ENCODE measurements at places on chromosomes 7 and 10.

- DNase-seq, result no peak
Measured at GRCh38 chr7:6546498-6547251, 4.6 kb downstream of the GRID2IP start.

- DNase-seq, result no peak
Measured at GRCh38 chr7:94177441-94177840, 173.3 kb upstream of the BET1 start.

DNA sequence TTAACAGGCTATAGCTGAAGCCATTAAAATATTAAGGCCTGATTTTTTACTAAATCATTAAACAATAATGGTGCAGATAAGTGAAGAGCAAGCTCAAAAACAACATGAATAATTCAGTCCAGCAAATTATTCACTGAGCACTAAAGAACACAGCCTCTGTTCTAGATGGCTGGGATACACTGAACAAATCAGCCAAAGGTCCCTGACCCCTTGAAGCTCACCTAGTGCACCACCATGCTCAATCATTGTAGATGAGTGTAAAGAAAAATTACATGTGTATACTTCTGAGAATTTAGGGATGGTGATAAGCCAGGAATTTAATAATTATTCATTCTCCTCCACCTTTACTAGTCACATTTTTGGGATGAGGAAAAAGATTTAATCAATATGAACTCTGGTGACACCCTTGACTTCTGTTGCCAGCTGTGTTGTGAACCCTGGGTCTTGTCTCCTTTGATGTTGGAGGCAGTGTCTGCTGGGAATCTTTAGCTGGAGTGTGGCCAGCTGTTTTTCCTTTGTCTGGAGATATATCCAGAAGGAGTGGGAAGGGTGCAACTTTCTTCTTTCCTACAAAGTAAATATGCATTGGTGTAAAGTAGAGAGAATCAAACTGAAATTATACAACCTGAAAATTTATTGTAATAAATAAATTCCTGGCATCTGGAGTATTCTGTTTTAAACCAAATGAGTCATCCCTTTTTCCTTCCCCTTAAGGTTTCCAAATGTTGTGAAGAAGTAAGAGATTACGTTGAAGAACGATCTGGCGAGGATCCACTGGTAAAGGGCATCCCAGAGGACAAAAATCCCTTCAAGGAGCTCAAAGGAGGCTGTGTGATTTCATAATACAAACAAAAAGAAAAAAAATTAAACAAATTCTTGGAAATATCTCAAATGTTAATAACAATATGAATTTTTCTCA is 4.0 kb downstream of the GNGT1 start:
- DNase-seq, result no peak

GRCh38 chr10:73997461-73997786 is 492 bp upstream of the VCL start:
- DNase-seq, result no peak

- no peak for DNase-seq
Measured at GRCh38 chr7:137816696-137817320, 30.0 kb downstream of the DGKI start.

DNA sequence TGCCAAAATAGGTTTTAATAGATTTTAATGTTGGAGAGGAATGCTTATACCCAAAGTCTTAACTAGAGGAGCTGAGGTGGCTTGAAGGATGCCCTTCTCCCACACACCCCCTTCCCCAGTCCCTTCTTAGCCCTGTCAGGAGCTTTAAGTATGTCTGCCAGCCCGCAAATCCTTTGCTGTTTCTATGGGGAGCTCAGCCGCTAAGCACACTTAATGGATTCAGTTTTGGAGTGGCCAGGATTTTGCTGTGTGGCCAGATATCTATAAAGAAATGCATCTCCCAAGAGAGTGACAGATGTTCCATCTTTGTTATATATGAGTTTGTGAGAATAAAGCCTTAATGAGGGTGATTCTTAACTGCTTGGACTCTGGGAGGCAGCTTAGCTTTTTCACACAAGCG is 152.9 kb upstream of the ZNF32 start:
- DNase-seq, result no peak

DNA sequence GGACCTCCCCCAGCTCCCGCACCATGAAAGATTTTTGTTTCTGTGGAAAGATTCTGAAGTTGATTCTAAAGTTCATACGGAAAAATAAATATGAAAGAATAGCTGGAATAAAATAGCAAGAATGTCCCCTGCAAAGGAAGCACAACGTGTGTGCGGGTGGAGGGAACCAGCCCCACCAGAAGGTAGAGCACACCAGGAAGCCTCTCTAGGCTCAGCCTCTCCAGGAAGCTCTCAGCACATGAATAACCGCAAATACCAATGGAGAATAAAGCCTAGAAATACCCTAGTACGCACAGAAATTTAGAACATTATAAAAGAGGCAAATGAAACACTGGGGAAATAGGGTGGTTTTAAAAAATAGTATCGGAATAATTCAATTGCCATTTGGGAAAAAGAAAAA is 24.6 kb upstream of the FAM170B start:
- no peak for DNase-seq

DNA sequence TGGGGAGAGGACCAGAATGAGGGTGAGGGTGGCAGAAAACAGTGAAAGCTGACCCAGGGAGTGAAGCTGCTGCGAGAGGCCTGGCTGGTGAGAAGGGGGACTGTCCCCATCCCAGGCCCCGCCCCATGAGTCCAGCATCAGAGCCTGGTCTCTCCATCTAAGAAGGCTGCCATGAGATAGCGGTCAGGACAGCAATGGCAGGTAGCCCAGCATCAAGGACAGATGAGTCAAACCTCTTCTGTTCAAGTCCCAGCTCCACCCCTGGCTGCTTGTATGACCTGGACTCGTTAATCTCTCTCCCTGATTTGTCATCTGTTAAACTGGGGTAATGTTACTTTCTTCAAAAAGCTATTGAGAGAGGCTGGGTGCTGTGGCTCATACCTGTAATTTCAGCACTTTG is 22.2 kb downstream of the GPNMB start:
- DNase-seq, result no peak
